ENCODE measurements at places on chromosomes 3 and 15. TPM values are rescaled to one million over a fixed set of nuclear protein-coding genes. Genes with fewer than 3 reads are reported as not detected.
A peak's percentile ranks its signal among the peaks of the same experiment; 100 is the strongest.

- DNase-seq, result no peak
Observed at GRCh38 chr15:58999694-59000093, 12.2 kb downstream of the RNF111 start.

GRCh38 chr15:43273243-43273642 is 6.5 kb upstream of the TGM5 start:
- DNase-seq, result no peak

GRCh38 chr3:196431181-196432136 is 768 bp downstream of the UBXN7 start:
- DNase-seq, result peak; percentile 55

GRCh38 chr15:66004618-66005262 is 135.4 kb downstream of the RAB11A start:
- DNase-seq, result peak; percentile 35

DNA sequence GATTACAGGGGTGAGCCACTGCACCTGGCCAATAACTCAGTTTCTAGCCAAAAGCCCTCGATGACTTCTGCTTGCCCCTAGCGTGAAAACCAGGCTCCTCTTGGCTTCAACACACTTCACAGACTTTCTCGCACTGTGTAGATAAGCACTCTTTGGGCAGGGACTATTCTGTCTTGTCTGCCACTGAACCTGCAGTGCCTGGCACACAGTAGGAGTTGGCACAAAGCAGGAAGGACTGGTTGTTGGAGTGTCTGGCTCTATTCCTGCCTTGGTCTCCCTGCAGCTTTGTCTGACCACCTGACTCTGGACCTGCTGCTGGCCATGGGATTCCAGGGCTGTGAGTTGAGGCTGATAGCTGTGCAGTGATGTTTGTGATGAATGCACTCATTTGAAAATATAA is 46.4 kb upstream of the RGMA start:
- DNase-seq, result no peak

- DNase-seq, result no peak
Observed at GRCh38 chr3:19940643-19941042, 6.3 kb upstream of the RAB5A start.

DNA sequence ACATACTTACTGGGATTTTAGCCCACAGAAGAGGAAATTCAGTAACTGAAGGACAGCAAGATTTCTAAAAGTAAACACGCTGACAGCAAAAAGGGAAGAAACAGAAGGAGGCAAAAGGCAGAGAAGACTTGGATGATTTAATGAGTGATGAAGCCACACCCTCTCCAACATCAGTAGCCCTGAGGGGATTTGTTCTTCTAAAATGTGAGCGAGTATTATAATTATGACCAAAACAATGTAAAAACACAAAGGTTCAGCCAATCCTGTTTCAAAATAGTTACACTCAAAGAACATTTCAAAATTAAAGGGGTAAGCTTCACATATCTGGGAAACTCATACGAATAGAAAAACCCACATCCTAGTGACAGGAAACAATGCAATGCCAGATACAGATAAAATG is 25.0 kb downstream of the MCCC1 start:
- no peak for DNase-seq

GRCh38 chr3:135059580-135059979 is 264.5 kb downstream of the EPHB1 start:
- DNase-seq, result no peak

GRCh38 chr3:140499114-140499757 is 178.6 kb upstream of the TRIM42 start:
- DNase-seq, result peak; percentile 11

- peak; percentile 38 for DNase-seq
Observed at GRCh38 chr3:68306571-68306970, 625.8 kb downstream of the TAFA4 start.

- no peak for DNase-seq
Observed at GRCh38 chr3:111904376-111905241, 45.5 kb downstream of the PHLDB2 start.

DNA sequence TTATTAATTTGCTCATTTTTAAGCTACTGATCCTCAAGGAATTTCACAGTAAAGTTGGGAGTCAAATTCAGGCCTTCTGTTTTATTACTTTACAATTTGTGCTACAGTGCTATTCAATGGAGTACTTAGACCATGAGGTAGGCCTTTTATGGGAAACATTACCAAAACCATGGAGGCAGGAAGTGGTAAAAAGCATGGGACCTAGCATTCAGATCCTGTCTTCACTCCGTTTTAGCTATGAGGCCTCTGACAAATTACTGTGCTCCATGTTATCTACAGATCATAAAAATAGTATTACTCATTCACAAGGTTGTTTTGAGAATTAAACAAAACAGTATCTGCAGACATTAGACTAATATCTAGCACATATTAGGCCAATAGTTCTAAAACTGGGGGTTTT is 140.6 kb upstream of the SLITRK3 start:
- DNase-seq, result no peak

GRCh38 chr3:153277029-153277428 is 115.0 kb downstream of the RAP2B start:
- no peak for DNase-seq

- no peak for DNase-seq
Observed at GRCh38 chr3:33729993-33730392, 11.9 kb upstream of the CLASP2 start.

DNA sequence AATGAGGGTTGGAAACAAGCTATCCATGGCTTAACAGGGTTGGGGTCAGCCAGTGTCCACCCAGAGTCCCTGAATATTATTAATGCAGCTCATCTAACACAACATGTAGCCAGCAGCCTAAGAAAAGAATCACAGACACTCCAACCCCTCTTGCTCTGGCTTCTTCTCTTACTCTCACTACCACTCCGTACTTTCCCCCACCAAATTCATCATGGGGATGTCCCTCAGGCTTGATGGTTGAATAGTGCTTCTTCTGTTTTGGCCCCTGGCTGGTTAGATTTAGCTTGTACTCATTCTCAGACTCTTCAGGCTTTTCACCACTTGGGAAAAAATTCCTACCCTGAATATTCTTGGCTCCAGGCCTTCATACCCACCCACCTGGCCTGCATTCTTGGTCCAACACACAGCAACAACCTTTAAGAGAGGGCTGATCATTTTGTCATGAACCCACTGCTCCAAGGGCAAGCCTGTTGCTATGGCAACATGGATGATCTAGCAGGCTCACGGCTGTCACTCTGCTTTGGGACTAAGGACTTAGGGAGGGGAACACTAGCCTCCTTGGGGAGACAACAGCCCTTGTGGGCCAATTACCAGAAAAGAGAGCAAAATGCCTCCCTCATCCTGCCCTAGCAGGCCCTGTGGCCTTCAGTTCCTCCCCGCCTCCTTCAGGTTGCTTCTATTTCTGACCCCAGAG is 9.4 kb upstream of the MED12L start:
- DNase-seq, result no peak

DNA sequence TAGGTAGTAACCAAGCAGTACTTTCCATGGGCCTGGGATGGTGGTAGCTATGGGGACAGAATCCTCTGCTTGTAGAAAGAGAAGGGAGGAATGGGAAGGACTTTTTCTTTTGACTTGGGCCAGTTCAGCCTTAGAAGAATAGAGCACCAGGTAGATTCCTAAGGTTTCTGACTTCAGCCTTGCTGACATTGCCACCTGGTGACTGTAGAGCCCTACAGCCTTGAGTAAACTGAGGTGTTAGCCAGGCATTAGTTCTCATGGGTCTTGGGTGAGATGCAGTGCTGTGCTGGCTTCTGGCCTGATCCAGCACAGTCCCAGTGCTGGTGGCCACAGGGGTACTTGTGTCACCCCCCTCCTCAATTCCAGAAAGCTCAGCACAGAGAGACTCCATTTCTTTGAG is 171.1 kb downstream of the ZBBX start:
- no peak for DNase-seq

DNA sequence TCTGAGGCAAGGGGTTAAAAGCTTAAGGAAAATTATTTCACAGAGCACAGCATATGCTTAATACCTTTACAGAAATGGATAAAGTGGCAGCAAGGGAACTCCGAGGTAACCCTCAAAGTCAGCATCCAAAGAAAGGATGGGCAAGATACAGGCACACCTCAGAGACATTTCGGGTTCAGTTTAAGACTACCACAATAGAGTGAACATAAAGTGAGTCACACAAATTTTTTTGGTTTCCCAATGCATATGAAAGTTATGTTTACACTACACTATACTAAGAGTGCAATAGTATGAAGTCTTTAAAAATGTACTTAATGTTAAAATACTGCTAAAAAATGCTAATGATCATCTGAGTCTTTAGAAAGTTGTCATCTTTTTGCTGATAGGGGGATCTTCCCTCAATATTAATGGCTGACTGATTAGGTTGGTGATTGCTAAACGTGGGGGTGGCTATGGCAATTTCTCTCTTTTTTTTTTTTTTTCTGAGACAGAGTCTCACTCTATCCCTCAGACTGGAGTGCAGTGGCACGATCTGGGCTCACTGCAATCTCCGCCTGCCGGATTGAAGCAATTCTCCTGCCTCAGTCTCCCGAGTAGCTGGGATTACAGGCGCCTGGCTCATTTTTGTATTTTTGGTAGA is 10.0 kb downstream of the UBR1 start:
- no peak for DNase-seq

DNA sequence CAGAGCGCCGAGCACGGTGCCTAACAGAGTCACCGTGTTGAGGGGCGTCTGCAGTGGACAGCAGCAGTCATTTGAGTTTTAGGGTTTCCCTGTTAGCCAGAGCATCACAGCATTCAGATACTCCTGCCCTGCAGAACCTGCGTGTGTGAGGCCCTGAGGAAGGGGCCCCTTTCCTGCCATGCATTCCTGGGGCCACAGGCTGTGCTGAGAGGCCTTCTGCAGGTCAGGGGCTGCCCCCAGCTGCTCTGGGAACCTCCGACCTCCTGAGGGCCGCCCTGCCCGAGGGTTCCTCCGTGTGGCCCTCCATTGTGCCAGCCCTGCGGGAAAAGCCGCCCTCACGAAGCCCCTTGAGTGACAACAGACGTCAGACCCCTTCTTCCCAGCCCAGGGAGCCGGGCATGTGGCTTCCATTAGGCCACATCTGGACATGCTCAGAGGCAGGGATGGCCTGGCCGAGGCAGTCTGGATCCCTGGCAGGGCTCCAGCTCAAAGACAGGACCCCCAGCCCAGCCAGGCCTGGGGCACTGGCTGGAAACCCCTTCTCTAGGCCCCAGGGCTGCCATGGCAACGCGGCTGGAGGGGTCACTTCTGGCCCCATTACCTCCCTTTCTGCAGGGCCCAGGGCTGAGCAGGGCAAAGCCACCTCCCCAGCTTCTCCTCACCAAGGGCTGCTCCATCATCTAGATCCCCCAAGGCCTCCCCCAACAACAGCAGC is 25.3 kb downstream of the FBLN2 start:
- DNase-seq, result peak; percentile 18

GRCh38 chr15:100715571-100716455 is 113.4 kb downstream of the ASB7 start:
- no peak for DNase-seq

DNA sequence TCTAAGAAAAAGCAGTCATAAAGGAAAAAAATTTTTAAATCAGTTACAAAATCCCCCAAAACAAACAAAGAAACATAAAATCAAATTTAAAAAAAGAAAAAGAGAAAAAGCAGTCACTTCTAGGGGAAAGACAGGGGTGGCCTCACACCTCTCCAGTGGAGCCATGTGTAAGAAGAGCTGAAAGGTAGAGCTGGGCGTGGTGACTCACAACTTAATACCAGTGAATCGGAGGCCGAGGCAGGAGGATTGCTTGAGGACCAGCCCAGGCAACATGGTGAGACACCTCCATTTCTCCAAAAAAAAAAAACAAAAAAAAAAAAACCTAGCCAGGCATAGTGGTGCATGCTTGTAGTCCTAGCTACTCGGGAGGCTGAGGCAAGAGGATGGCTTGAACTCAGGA is 14.7 kb downstream of the MESD start:
- no peak for DNase-seq

DNA sequence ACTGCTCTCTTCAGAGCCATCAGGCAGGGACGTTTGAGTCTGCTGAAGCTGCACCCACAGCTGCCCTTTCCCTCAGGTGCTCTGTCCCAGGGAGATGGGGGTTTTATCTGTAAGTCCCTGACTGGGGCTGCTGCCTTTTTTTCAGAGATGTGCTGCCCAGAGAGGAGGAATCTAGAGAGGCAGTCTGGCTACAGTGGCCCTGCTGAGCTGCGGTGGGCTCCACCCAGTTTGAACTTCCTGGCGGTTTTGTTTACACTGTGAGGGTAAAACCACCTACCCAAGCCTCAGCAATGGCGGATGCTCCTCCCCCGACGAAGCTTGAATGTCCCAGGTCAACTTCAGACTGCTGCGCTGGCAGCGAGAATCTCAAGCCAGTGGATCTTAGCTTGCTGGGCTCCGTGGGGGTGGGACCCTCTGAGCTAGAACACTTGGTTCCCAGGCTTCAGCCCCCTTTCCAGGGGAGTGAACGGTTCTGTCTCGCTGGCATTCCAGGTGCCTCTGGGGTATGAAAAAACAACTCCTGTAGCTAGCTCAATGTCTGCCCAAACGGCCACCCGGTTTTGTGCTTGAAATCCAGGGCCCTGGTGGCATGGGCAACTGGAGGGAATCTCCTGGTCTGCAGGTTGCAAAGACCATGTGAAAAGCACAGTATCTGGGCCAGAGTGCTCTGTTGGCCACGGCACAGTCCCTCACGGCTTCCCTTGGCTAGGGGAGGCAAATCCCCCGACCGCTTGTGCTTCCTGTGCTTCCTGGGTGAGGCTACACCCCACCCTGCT is 21.1 kb upstream of the ST6GAL1 start:
- no peak for DNase-seq

- DNase-seq, result no peak
Observed at GRCh38 chr15:73153024-73153423, 100.8 kb downstream of the NEO1 start.

DNA sequence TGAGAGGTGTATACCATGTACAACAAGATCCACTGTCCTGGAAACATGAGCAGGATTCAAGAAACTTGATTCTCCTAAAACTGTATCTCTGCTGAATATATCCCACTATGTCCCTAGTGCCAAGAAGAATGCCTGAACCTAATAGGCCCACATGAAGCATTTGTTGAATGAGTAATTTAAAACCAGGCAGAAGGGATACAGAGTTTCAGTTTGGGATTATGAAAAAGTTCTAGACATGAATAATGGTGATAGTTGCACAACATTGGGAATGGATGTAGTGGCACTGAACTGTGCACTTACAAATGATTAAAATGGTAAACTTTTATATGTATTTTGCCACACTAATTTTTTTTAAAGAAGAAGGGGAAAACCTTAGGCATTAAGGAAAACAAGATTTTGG is 261.1 kb downstream of the IL5RA start:
- DNase-seq, result no peak

DNA sequence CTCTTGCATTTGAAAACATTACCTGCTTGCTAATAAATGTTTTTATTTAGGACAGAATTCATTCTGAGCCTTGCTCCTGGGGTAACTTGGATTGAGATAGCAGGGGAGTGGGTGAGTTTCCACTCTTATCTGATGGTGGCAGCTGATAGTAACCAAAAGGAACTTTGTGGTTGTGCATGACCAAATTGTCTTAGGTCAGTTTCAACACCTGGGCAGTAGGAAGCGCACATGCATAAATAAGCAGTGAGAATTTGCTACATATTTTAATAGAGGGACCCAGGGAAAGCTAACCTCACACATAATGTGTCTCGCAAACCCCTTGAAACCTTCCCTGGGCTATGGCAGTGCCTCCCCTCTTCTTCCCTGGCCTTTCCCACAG is 65.4 kb upstream of the XCR1 start:
- DNase-seq, result no peak

- DNase-seq, result no peak
Observed at GRCh38 chr15:71387810-71388209, 272.5 kb downstream of the THSD4 start.

LNP1 gene
- 6.0 TPM for polyA plus RNA-seq

NME9 gene
- polyA plus RNA-seq, result 1.1 TPM

RTP4 gene
- polyA plus RNA-seq, result 0.15 TPM

ROPN1B gene
- not detected for polyA plus RNA-seq

PLS1 gene
- 0.53 TPM for polyA plus RNA-seq

RTP1 gene
- not detected for polyA plus RNA-seq

SLC12A8 gene
- 0.81 TPM for polyA plus RNA-seq

KAT2B gene
- 23.6 TPM for polyA plus RNA-seq

IMPG2 gene
- polyA plus RNA-seq, result 1.4 TPM
